ENCODE measurements at places on chromosomes 2 and 18. TPM values are rescaled to one million over a fixed set of nuclear protein-coding genes. Genes with fewer than 3 reads are reported as not detected.

GRCh38 chr2:33437815-33438214, 38.6 kb upstream of the RASGRP3 start:
- H3K27ac ChIP-seq = no peak overlapping the region
- no peaks in the 10 kb centered on the region for H3K36me3 ChIP-seq
- no peak for DNase-seq
- H3K4me1 ChIP-seq = no peaks in the 10 kb centered on the region

The SLC35G4 gene
- total RNA-seq = not detected

The RSAD2 gene
- 2.4 TPM for total RNA-seq

GRCh38 chr18:22112215-22112614, 57.2 kb upstream of the GATA6 start:
- no peaks in the 10 kb centered on the region for H3K4me1 ChIP-seq
- no peak overlapping the region for H3K4me3 ChIP-seq
- no peaks in the 10 kb centered on the region for H3K36me3 ChIP-seq

GRCh38 chr2:204260162-204260877, 285.0 kb upstream of the PARD3B start:
- peaks cover 36% of the 10 kb centered on the region for H3K27me3 ChIP-seq
- peak; percentile 80 for DNase-seq

DNA sequence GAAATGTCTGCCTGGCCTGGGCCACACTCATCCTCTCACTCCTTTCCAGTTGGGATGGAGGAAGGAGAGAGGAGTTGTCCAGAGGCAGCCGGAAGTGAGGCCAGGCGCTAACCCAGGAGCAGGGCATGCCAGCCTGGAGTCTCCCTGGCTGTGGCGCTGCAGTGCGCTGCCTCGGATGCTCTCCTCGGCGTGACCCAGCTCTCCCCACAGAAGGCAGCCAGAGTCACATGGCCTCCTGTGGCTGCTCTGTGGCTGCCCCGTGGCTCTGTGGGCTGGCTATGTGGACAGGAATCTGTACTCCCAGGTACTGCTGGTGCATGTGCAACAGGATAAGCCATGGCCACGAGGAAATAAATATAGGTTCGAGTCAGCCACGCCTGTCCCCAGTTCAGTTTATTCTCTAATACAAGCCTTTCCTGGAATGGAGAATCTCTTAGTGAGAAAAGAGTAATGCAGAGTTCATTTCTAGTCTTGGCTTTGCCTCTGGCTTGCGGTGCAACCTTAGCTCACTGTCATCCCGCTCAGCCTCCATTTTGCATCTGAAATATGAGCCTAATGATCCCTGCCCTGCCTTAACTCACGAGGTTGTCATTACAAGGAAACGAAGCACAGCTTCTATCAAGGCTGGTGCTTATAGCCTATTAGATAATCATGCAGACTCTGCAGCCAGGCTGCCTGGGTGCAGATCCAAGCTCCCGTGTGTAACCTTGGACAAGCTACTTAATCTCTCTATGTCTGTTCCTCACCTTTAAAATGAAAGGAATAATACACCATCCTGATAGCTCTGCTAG, 106.3 kb downstream of the ANTXR1 start:
- no peak overlapping the region for H3K4me3 ChIP-seq
- H3K36me3 ChIP-seq = no peaks in the 10 kb centered on the region
- peaks cover 9% of the 10 kb centered on the region for H3K27me3 ChIP-seq
- H3K27ac ChIP-seq = no peak overlapping the region
- DNase-seq = no peak
- H3K4me1 ChIP-seq = no peaks in the 10 kb centered on the region

All from activated CD4-positive, alpha-beta T cell treated with anti-CD3 and anti-CD28 coated beads, Interleukin-2, amount 10 ng/mL, durations not matched to agents 24 days and 14 days (primary cell).